Kidney glomerular epithelial cell (primary cell): ENCODE measurements at places on chromosomes 7 and 10.

DNA sequence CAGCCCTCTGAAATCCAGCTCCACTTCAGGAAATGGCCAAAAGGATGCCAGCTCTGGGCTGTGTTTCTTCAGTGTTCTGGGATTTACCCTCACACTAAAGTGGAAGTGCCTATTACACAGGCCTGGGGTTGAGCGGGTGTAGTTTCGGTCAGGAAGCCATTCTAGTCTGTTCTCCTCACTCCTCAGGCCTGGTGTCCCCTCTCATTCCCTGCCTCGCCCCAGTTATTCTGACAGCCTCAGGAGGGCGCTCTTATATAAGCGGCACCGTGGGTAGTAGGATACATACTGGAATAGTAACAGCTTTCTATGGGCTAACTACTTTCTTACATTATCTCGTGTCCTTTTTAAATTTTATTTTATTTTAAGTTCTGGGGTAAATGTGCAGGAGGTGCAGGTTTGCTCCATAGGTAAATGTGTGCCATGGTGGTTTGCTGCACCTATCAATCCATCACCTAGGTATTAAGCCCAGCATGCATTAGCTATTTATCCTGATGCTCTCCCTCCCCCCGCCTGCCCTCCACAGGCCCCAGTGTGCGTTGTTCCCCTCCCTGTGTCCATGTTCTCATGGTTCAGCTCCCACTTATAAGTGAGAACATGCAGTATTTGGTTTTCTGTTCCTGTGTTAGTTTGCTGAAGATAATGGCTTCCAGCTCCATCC lies 12.2 kb upstream of the LGI1 start:
- DNase-seq: no peak

- peak; percentile 56 for DNase-seq
Measured at GRCh38 chr7:106012935-106013439, 49.9 kb downstream of the CDHR3 start.

GRCh38 chr10:13719425-13719824 lies 132.7 kb downstream of the PRPF18 start:
- DNase-seq: no peak

DNA sequence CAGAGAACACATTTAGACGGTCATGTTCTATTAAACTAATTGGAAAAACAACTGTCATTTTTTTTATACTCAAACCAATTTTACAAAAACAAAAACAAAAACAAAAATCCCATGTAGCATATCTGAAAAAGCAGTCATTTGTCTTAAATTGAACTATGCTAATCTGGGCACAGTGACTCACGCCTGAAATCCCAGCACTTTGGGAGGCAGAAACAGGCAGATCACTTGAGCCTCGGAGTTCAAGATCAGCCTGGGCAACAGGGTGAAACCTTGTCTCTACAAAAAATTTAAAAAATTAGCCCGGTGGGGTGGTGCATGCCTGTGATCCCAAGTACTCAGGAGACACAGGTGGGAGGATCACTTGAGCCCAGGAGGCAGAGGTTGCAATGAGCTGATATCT lies 253.4 kb downstream of the DOCK4 start:
- DNase-seq: no peak

DNA sequence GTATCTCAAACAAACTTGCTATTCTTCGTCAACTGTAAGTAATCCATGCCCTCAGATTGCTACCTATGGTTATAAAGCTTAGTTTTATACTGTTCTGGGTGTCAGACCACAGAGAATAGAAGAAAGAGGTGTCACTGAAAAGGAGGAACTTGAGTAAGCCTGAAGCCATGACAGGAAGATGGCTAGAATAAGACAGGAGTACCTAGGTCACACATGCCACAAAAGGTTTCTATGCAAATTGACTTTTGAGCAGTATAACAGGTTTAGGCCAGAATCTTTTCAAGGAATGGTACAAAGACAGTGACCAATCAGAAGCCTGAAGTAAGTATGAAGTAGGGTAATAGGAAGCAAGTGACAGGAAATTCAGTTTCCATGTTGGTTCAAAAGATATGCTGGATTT lies 23.5 kb downstream of the FBXW4 start:
- DNase-seq: no peak

DNA sequence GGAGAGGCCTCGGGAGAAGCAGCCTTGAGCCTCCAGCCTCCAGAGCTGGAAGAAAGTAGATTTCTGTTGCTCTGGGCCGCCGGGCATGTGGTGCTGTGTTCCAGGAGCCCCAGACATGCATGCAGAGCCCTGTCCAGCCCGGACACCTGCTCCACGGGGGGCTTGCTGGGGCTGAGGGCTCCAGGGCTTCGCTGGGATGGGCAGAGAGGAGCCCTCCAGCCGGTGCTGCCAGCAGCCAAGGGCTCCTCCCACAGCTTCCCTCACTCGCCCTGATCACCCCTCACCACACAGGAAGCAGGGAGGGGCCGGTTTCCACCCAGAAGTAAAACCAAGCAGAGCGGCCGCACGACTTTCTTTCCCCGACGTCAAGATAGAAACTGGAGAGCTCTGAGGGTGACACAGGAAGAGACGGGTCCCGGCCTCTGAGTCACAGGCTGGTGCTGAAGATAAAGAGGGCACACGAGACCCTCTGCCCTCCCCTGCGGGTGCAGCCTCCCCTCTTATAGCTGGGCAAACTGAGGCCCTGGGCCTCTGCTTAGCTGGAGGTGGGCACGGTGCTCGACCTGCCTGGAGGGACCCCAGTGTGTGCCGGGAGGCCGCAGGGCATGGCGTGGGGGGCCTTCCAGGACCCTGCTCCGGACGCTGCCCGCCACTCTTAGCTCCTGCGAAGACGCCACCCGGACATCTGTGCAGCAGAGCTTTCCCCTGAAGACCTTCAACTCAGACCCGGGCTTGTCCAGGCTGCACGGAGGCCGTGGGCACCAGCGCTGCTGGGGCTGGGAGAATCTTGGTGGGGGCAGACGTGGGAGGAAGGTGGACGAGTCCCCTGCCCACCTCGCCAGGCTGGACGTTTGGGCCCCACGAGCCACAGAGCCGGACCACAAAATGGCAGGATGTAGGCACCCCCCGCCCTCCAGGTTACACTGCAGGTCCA lies 31.1 kb downstream of the ADAP1 start:
- DNase-seq: peak; percentile 39

GRCh38 chr10:30731963-30732362 lies 102.4 kb upstream of the LYZL2 start:
- DNase-seq: no peak

GRCh38 chr10:53045315-53045714 lies 272.7 kb upstream of the MBL2 start:
- DNase-seq: no peak

DNA sequence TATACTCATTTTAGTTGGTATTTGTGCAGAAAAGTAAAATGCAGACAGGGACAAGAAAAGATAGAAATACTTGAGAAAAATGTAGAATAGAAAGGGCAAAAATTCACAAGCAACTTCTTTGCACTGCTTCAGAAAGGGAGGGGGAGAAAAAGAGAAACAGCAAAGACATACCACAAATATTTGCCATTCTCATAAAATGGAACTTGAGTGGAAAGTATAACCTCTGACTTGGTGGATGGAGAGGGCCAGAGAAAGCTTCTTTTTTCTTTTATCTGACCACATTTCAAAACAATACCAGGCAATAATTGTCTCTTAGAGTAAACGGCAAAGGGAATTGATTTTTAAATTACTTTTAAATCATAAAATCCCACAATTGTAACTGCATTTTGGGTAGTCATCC lies 35.8 kb upstream of the TRUB1 start:
- peak; percentile 28 for DNase-seq

DNA sequence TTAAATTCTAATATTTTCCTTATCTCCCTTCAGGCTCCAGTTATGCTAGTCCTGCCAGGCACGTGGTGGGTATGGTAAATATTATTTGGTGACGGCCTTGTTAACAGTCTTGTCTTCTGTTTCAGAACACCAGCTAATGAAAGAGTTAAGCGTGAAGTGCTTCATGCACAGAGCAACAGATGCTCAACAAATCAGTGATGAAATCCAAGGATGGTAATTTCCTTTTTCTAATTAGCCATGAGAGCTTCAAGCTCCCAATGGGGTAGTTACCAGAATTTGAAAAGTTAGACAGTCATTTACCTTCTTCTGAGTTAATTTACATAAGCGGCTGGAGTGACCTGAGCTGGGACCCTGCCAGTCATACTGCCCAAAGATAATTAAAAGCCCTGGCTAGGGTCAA lies 1.9 kb upstream of the OTUD1 start:
- no peak for DNase-seq

GRCh38 chr7:38748056-38748610 lies 117.0 kb upstream of the AMPH start:
- no peak for DNase-seq

DNA sequence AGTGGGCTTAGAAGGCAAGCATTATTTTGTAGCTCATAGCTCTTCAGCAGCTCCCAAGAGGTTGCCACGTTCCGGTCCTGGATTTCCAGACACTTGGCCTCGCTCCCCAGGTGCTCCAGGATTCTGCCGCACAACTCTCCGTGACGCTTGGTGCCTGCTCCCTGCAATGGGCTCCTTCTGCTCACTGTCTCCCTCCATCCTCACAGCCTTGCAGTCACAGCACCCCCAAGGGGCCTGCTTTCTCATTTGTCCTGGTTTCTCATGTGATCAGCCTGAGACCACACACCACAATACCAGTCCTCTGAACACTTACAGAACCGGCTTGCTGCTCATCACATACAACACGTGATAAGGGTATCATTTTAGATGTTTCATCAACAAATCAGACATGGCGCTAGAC lies 9.8 kb downstream of the IGFBP3 start:
- no peak for DNase-seq

DNA sequence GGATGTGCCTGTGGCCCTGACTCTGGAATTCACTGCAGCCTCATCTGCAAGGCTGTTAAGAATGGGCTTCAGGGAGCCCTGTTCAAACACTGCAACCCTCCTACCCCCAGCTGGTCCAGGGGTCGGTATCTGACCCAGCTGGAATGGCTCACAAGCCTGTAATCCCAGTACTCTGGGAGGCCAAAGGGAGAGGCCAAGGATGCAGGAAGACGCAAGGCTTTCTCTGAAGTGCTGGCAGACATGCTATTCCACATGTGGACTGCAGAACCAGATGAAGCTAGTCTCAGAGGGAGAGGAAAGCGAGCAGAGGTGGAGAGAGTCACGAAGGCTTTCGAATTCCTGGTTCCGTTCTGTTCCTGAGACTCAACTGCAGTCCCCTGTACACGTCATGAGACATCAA lies 45.0 kb downstream of the ESYT2 start:
- DNase-seq: no peak

GRCh38 chr7:11835260-11835659 lies 3.3 kb upstream of the THSD7A start:
- DNase-seq: no peak

DNA sequence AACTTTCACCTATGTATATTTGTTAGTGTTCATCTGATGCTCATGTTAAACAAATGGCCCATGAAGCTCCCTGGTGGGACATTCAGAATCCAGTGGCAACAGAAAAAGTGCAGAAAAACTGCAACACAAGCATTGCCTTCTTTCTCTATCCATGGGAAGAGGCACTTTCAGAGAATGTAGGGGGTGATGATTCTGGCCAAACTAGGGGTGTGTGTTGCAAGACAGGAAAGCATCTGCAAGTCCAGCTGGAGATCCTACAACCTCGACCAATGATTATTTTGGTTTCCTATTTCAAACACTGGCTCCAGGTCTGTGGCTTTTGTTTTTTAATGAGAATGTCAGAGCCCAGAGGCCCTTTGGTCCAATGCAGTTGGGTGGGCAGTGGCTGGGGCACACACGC lies 198.7 kb downstream of the CXCL12 start:
- DNase-seq: no peak

DNA sequence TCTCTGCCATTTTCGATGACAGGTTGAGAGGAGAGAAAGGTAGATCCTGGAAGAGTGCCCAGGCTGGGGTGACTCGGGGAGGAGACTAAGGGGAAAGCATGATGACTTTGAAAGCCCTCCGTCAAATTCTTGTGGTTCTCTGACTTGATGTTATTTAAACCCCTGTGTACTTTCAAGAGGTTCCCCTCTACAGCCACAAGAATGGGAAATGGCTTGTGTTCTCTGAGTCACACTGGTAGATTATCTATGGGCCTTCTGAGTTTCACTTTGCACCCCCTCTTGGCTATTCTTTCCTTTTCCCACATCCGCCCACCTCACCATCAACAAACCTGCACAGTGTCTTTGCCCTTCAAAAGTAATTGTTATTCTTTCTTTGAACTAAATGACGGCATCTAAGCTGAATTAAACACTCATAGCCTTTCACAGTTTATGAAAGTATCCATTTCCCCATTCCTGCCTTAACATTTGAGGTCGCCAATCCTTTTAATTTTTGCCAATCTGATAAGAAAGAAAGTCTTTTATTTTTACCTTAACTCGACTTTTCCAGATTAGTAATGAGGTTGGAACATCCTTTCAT lies 24.1 kb downstream of the PRF1 start:
- peak; percentile 95 for DNase-seq

- DNase-seq: no peak
Measured at GRCh38 chr7:130875-131780, 61.2 kb upstream of the FAM20C start.

DNA sequence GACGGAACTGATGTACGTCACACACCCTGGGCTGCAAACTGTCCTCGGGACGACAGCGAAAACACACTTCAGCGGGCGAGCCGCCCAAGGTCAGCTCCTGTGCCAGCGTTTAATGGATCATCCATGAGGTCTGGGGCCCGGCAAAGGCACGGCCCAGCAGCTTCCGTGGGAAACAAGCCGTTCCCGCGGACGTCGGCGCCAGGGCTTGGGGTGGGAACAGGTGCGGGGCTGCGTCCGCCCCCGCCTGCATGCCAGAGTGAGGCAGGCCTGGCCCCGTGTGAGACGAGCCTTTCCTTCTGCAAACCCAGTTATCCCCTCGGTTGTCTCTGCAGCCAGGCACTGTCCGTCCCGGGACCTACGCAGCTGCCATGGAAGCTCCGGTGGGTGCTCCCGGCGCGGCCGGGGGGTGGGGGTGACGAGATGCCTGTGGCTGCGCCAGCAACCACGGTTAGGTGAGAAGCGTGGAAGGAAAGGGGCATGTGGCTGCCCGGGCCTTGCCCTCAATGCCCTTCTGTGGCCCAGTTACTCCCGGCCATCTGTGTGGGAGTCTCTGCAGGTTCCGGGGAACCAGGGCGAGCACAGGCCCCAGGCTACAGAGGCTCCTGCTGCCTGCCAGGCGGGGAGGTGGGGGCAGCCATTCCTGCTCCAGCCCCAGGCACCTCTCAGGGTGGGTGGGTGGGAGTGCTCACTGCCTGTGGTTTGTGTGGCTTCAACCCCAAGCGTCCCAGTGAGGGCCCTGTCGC lies 42.2 kb upstream of the PDGFA start:
- peak; percentile 64 for DNase-seq

- peak; percentile 3 for DNase-seq
Measured at GRCh38 chr10:11262494-11263345, 245.0 kb downstream of the CELF2 start.
